Activated T-cell treated with anti-CD3 and anti-CD28 coated beads, Interleukin-2, amount 50 U/mL, for 48 hours (primary cell): ENCODE measurements at places on chromosomes 6 and 20.

- DNase-seq, result no peak
Measured at GRCh38 chr20:4898282-4899244, 102.7 kb downstream of the SLC23A2 start.

GRCh38 chr6:35401514-35401913, 50.6 kb upstream of the FANCE start:
- no peak for DNase-seq

- DNase-seq, result peak; percentile 22
Measured at GRCh38 chr20:2217857-2218539, 77.8 kb upstream of the TGM3 start.

DNA sequence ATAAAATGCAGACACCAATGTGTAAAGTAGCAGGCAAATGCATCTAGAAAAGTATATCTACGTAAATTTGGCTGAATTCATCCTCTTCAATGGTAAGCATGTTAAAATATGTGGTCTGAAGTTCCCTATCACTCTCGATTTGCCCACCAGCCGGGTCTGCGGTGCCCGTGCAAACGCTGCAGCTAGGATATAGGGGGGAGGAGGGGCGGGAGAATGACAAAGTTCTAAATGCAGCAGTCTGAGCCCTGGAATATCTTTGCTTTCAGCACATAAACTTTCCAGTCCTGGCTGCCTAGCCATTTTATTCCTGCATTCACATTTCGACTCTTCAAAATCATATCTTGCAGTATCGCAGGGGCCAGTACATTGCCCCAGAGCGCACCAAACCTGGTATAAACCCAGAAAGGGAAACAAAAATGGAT, 708 bp downstream of the NRN1 start:
- DNase-seq, result peak; percentile 24

DNA sequence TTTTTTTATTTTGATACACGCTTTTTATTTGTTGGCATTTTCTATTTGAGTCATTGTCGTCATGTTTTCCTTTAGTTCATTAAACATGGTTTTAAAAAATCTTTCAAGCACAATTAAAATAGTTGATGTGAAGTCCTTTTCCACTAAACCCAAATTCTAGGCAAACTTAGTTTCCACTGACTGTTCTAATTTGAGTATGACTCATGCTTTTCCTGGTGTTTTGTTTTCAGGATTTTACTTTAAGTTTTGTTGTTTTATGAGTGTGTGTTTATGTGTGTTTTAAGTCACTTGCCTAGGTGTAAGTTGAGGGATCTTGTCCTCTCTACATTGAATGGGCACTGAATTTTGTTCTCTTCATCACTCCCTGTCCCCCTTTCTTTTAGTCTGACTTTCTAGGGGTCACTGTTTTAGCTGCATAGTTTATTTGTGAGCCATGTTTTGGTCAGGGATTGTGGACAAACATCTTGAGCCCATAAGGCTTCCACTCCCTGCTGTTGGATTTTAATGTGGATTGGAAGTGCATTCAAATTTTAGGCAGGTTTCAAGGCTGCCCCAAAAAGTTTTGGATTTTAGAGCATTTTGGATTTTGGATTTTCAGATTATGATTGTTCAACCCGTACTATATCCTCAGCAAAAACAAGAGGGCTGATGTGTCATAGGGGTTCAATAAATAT, 94.8 kb downstream of the CDYL start:
- no peak for DNase-seq

- peak; percentile 46 for DNase-seq
Measured at GRCh38 chr20:53642196-53643030, 48.8 kb upstream of the ZNF217 start.

- no peak for DNase-seq
Measured at GRCh38 chr20:46088409-46089166, 1.2 kb downstream of the NCOA5 start.

DNA sequence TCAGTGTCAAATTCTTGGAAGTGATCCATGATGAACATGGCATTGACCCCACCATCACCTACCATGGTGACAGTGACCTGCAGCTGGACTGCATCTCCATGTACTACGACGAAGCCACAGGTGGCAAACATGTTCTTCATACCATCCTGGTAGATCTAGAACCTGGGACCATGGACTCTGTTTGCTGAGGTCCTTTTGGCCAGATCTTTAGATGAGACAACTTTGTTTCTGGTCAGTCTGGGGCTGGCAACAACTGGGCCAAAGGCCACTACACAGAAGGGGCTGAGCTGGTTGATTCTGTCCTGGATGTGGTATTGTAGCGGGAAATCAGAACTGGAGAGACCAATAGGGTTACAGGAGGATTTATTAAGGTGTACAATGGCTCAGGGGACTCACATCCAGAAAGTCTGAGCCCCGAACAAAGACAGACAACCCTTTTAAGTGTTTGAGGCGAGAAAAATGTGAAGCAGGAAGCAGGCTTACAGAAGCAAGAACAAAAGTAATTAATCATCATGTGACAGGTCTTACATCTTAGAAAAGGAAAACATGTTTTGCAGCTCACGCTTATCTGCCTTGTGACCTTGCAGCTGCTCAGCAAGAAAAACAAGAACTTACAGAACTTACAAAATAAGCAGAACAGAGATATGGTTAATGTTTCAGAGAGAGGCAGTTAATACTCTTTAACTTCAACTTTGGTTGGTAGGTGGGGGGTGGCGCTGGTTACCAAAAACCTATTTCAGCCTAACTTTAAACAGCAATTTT, 58.8 kb upstream of the MOCS1 start:
- no peak for DNase-seq

GRCh38 chr6:43996618-43997344, 130.5 kb downstream of the MRPL14 start:
- no peak for DNase-seq

DNA sequence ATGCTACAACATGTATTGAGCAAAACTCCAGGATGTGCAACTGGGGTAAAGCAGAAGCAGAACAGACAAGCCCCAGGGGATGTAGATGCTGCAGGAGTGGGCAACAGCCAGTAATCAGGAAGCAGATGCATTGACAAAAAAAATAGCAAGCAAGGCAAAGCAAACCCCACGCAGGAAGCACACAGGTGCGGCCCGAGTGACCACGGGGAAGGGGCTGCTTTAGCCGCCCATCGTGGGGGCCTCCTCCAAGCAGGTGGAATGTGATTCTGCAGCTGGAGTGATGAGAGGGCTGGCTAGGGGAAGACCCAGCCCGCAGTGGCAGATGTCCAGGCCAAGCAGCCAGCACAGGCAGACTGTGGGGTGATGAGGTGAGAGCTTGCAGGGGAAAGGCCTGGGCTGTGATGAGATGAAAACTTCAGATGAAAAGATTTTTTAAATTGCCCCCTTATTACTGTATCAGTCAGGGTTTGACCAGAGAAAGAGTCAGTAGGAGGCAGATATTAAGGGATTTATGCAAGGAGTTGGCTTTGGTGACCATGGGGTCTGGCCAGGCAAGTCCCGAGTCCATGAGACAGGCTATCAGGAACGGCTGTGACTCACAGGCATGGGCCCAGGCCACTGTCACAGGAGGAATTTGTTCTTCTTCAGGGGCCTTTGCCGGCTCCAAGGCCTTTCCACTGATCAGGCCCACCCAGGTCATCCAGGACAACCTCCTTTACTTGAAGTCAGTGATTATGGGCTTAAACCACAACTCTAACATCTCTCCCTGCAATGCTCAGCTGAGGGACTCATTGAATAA, 207.6 kb downstream of the ANKRD60 start:
- DNase-seq, result no peak

DNA sequence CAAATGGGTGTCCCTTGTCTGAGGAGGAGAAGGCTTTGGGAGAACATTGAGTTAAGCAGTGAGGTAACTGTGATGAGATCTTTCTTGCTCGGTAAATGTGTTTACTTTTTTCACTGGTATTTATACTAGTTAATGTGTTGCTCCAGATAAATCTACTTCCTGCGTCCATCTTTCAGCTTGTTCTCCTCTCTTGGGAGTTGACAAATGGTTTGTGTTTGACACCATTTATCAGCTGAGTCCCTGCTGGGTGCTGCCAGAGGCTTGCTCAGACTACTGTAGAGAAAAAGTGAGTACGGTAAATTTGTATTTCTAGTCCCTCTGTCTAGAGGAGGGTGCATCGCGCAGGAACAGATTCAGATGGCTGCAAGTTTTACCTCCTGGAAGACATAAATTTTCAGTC, 8.3 kb upstream of the PRDM1 start:
- DNase-seq, result no peak

DNA sequence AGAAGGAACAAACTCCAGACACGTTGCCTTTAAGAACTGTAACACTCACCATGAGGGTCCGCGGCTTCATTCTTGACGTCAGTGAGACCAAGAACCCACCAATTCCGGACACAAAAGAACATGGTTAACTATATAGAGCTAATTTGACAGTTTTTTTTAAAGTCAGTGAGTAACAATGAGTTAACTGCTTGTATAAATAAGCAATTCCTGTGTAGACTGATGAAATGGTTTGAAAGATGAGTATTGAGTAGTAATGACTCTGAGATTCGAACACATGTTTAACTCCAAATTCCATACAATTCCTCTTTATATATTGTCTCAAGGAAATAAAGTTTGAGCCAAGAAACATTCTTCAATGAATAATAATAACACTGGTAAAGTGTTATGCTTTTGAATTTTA, 478.0 kb downstream of the MMUT start:
- no peak for DNase-seq
